ENCODE measurements at places on chromosomes 2 and 18. TPM values are rescaled to one million over a fixed set of nuclear protein-coding genes. Genes with fewer than 3 reads are reported as not detected.
A peak's percentile ranks its signal among the peaks of the same experiment; 100 is the strongest.

The CLEC4F gene
- 0.66 TPM for total RNA-seq

DNA sequence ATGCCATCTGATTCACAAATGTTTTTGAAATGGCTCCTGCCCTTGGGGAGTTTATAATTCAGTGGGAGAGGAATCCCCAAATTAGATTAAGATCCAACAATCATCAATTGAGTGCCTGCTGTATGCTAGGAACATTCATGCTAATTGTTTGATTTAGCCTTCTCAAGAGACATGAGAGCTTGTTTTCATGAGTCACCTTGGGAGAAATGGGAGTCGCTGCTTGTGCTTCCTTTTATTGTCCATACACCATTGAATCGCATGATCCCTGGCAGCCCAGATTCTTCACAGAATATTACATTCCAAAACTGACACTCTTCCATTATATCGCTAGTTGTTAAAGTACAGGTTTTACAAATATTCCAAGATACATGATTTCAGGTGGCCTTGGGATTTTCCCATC is 106.0 kb upstream of the MAP3K20 start:
- DNase-seq: no peak

DNA sequence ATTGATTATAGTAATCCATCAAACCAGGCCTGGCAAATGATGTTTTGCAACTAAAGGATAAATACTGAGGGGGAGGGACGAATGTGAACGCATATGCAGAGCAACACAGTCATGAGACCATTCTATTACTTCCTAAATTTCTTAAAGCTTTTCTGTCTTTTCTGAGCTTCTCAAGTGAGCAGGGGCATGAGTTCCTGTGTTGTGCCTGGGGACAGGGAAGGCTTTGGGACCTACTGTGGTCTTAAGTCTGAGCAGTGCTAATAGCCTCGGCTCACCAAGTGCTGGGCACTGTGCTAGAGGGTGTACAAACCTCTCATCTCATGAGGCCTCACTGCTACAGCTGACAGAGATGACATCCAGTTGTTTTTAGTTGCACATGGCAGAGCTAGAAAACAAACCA is 182.4 kb downstream of the NEDD4L start:
- no peak for DNase-seq

- DNase-seq: no peak
Observed at GRCh38 chr2:11481426-11481788, 15.4 kb upstream of the E2F6 start.

DNA sequence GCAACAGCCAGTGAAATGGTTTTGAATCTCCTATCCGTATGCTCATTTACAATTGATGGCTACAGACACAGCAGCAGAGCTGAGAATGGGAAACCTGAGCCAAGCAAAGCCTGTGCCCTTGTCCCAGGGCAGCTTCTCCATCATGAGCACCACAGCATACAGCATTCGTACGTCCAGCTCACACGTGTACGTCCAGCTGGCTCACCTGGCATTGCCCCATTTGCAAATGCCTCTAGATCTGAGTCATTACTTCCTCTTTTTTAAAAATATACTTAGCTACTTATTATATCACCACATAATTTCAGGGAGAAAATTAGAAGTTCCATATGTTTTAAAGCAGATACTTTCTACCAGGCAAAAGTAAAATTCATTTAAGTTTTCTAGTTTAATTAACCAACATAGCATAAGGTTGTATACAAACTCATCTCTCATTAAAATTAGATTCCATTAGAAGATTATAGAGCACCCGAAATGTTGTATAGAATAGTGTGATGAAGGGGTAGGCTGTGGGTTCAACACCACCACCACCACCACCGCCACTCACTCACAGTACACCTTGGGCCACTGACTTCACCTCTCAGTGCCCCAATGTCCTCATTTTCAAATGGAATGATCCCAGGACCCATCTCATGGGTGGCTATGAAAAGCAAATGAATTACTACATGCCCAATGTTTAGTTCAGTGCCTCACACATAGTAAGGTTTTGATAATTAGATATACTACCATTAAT is 31.4 kb upstream of the TMEM177 start:
- no peak for DNase-seq

The INHA gene
- not detected for total RNA-seq

GRCh38 chr2:159098921-159099411 is 130.5 kb downstream of the TANC1 start:
- DNase-seq: no peak

DNA sequence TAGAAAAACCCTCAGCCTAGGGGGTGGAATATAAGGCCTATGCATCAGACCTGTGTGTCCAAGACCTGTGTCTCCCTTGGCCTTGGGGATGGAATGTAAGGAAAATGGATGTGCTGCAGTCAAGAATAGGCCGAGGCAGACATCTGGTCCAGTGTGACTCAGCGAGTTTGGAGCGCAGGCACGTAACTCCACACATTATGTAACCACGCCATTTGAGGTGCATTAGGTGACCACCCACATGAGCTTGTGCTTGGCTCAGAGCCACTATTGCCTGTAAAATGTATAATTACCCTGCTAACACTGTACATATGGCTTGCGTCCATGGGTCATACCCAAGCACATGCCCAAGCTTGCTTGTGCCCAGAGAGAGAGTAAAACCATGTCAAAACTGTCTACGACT is 580.9 kb upstream of the HNMT start:
- DNase-seq: peak; percentile 23

GRCh38 chr2:105062158-105062557 is 24.3 kb downstream of the MRPS9 start:
- no peak for DNase-seq

DNA sequence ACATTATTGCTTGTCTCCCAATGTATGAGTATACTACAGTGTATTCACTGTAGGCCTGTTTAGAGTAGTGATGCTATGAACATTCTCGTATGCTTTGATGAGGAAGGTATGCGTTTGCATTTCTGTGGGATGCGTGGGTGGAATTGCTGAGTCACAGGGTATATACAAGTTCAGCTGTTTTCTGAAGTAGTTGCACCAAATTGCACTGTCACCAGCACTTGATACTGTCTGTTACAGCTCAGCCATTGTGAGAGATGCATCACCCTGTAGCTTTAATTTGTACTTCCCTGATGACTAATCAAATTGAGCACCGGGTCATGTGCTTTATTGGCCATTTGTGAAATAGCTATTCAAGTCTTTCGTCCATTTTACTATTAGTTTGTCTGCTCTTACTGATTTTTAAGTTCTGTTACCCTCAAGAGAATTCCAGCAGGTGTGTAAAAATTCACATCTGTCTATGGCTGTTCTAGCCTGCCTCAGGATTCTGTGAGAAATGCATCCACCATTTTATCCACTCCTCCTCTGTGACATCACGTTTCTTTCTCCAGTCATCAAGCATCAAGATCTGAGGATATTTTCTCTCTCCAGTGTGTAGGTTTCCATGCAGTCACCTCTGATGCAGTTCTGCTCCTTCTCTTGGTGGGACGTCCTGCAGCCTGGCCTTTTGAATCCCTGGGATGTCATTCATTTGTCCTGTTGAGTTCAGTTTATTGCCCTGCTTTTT is 72.5 kb downstream of the DGKD start:
- no peak for DNase-seq

- no peak for DNase-seq
Observed at GRCh38 chr2:19797243-19797810, 104.5 kb downstream of the TTC32 start.

DNA sequence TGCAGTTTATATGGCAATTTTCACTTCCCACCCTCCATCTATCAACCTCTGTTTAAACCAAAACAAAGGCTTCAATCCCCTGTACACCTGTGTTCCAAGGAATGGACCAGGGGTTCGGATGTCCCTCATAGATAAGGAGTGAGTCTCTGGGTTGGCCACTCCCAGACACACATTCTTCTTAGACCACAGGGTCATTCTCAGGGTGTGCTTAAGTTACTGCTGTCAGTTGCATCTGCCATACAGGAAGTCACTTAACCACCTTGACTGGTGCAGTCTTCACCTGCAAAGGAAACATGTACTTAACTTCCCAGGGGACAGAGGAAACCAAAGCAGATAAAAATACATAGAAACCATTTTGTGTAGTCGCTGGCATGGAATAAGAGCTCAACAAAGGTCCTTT is 151.0 kb upstream of the NDUFV2 start:
- no peak for DNase-seq

DNA sequence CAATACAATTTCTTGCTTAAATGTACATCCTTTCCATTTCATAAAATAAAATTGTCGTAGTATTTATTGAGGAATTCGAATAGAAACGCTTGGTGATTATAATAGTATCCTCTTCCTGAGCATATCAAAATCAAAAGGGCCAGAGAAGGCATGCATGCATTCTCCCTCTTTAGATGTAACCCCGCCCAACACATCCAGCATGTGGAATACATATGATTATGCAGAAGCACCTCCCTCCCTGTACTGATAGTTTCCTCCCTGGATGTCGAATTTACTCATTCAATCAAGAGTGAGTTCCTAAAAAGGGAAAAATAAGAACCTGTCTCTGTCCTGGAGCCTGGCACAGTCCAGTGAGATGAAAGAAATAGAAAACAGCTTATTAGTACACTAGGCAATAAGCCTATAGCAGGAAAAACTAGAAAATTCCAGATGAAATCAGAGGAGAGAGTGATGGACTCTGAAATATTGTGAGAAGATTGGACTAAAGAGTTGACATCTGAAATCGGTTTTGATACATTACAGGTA is 262.9 kb downstream of the RDH14 start:
- DNase-seq: no peak

The MARCHF4 gene
- 26.1 TPM for total RNA-seq

- no peak for DNase-seq
Observed at GRCh38 chr2:50584185-50584584, 447.7 kb downstream of the NRXN1 start.

The GAREM1 gene
- total RNA-seq: 8.7 TPM

DNA sequence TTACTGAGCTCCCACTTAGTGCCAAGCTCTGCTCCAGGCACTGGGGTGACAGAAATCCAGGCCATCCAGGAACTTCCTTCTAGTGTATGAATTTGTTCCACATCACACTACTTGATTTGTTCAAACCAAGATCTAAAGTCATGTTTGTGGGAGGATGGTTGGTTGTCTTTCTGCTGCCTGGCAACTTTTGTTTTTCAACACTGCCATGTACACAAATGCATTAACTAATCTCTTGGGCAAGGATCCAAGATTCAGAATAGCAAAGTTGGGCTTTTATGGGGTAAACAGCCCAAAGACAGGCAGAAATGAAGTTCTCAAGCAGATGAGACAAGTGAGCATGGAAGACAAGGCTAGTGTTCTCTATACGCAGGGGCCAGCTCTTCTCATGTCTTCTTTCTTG is 53.4 kb upstream of the PROKR1 start:
- DNase-seq: no peak
